Heart left ventricle (tissue), 16 donors: ENCODE measurements at places on chromosomes 1 and 21. TPM values are rescaled to one million over a fixed set of nuclear protein-coding genes. Genes with fewer than 3 reads are reported as not detected.

The PDPN gene
- total RNA-seq, result 41.8 TPM

The AMY2B gene
- total RNA-seq, result 18.5 TPM

The KRTAP19-1 gene
- total RNA-seq, result not detected

The HOOK1 gene
- total RNA-seq, result 4.7 TPM

The NBPF1 gene
- 16.2 TPM for total RNA-seq

The DNAJC6 gene
- total RNA-seq, result 13.6 TPM

The SPRR2F gene
- 5.5 TPM for total RNA-seq

The LRRC52 gene
- not detected for total RNA-seq

- no peak for DNase-seq
Measured at GRCh38 chr1:118223426-118223825, 38.4 kb upstream of the SPAG17 start.

DNA sequence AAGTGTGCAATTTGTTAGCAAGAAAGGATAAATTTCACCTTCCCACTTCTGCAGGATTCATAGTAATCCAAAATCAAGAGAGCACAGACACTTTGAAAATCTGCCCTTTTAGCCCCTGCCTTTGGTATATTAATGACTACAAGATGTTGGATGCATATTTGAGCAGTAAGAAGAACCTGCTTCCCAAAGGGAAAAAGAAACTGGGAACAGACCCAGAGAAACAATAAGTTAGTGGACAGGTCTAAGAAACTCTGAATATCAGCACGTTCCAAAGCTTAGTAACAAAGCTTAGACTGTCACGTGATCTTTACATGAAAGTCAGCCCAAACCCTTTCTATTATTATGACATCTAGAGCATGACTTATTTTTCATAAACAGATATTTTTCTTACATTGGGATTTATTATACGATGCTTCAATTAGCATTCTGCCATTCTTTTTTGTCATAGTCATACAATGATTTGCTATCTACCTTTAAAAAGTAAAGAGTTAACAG is 390.9 kb upstream of the ADGRL2 start:
- no peak for DNase-seq

DNA sequence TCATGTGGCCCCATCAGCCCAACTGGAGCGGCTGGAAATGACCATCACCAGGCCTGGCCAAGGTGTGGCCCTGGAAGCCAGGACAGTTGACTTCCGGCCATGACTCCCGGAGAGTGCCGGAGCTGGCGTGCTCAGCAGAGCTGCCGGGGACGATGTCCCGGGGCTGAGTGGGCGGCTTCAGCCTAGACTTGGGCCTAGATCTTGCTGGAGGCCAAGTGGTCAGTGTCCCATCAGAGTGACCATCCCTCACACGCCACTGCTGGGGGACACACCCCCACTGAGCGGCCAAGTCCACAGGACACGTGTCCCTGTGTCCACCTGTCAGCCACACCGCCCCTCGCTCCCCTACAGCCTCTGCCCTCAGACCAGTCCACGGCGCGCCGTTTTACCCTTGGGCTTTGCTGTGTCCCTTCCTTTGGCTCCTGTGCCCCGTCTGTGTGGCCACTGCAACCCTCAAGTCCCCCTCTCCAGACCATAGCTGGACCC is 4.0 kb downstream of the FAAP20 start:
- DNase-seq, result no peak

GRCh38 chr21:25578056-25578961 is 29.0 kb downstream of the MRPL39 start:
- no peak for DNase-seq

- DNase-seq, result no peak
Measured at GRCh38 chr1:185487026-185487425, 170.0 kb upstream of the IVNS1ABP start.

GRCh38 chr1:31786366-31787060 is 22.4 kb upstream of the ADGRB2 start:
- DNase-seq, result no peak

DNA sequence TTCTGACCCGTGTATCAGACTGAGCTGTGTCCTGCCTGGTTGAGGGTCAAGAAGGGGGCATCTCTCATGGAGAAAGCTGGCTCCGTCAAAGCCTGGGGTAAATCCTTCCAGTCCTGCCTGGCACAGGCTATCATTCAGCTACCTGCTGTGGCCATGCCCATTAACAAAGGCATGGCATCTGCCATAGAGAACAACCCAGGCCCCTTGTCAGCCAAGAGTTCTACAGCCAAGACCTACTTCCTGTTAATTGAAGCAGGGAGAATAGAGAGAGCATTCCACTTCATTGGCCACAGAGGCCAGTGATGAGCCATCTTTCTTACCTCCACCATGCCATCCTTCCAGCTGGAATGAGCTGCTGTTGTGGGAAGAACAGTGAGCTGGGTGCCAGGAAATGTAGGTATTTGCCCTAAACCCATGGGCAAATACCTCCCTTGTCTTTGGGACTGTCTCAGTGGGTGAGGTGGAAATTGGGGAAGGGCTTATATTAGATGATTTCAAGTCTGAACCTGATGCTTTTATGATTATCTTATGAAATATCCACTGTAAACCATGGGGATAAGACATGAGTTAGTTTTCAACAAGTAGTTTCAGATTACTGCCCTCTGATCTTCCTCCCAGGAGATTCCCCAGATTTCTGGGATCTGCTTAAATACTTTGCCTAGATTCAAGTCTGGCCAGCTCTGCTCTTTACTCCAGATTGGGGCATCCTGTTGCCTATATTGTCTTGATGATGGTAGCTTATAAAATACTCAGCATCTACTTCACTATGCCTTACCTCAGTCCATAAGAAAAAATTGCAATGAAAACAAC is 11.2 kb upstream of the KCNQ4 start:
- DNase-seq, result no peak

GRCh38 chr1:216688127-216688657 is 35.0 kb downstream of the ESRRG start:
- no peak for DNase-seq

DNA sequence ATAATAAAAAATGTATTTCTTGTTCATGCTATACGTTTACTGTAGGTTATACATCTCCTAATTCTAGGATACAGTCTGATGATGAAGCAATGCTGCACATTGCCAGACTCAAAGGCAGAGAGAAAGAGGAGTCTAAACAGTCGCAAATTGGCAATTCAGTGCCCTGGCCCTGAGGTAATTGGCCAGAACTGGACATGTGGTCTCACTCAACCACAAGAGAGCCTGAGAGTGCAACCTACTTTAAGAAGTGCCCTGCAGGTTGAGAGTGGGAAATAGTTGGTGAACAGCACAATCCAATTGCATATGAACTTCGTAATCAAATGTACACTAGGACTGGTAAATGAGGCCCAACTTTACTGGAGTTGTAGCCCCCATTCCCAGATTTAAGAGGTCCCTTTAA is 5.0 kb upstream of the SLC35A3 start:
- no peak for DNase-seq

DNA sequence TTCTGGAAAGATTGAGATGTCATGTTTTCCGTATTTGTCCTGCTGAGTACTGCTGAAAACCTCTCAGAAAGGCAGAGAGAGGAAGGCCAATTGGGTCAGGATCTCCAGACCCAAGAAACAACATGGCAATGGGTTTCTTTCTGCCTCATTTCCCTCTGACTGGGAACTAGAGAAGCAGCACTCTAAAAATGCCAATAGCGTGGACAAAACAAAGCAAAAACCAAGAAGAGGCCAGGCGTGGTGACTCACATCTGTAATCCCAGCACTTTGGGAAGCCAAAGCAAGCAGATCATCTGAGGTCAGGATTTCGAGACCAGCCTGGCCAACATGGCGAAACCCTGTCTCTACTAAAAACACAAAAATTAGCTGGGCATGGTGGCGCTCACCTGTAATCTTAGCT is 18.3 kb downstream of the TNFRSF9 start:
- DNase-seq, result no peak

GRCh38 chr21:42733037-42733627 is 79.7 kb downstream of the PDE9A start:
- no peak for DNase-seq

DNA sequence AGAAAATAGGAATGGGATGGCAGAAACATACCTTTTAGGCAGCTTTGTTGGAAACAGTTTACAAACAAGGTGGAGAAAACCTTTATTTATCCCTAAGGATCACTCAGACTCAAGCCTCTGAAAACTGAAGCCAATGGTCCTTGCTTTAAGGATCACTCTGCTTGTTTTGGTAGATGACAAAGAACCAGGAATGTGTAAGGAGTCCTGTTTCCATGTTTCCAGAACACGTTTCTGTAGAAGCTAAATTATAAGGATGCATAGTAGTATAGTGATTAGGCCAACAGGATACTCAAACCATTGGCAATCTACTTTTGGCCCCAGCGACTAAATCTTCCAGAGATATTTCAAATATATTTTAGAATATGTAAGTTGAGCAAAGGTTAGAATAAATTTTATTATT is 149.1 kb upstream of the HP1BP3 start:
- DNase-seq, result no peak

DNA sequence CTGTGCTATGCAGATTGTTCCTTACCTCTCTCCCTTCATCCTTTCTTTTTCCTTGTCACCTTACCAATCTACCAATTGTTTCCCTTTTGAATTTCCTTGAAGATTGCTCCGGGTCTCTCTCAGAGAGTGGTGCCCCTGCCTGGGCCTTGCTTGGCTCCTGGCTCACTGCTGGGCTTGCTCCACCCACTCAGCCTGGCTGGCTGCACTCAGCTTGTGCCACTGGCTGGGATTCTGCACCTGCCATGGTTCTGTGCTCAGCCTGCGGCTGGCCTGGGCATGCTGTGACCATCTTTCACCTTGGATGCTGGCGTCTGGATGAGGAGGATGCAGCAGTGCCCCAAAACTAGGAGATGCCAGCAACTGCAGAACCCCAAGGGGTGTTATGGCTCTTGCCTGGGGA is 463.9 kb upstream of the CXADR start:
- DNase-seq, result no peak

- DNase-seq, result no peak
Measured at GRCh38 chr21:27817074-27817473, 850.2 kb upstream of the ADAMTS5 start.

DNA sequence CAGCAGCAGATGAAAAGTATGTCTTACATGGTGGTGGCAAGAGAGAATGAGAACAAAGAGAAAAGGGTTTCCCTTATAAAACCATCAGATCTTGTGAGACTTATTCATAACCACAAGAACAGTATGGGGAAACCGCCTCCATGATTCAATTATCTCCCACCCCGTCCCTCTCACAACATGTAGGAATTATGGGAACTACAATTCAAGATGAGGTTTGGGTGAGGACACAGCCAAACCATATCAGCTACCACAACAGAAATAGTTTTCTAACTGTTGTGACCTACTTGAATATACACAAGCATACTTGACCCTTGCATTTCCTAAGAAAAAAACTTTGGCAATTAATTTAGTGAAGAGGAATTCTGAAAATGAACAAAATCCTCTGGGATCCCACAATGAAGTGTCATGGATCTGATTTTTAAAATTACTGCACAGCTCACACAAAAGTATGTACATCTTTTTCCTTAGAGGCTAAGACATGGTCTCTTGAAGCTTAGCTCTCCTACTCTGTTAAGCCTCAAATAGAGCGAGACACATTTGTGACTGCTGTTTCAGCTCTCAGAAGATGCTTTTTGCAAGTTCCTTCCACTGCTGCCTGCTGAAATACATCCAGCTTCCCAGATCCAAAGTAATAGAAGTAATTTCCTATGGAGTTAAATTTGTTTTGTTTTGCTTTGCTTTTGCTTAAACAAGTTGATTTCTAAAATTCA is 265.8 kb downstream of the DPYD start:
- no peak for DNase-seq

GRCh38 chr1:45772971-45773370 is 22.5 kb upstream of the IPP start:
- no peak for DNase-seq

DNA sequence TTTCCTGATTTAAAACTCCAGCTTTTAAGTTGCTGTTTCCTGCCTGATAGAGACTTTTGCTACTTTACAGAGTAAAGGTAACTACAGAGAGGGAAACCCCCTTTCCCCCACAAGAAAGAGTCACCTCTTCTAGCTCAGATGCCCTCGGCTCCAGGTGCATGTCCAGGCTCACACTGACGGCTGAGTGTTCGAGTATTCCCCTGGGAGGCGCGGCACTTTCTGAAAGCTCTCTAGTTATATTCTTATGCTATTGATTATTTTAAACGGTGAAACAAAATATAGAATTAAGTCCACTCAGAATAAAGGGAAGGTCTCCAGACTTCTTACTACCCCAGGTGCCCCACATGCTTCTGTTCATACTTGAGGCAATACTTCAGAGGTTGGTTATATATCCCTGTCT is 160.3 kb upstream of the FMN2 start:
- no peak for DNase-seq

DNA sequence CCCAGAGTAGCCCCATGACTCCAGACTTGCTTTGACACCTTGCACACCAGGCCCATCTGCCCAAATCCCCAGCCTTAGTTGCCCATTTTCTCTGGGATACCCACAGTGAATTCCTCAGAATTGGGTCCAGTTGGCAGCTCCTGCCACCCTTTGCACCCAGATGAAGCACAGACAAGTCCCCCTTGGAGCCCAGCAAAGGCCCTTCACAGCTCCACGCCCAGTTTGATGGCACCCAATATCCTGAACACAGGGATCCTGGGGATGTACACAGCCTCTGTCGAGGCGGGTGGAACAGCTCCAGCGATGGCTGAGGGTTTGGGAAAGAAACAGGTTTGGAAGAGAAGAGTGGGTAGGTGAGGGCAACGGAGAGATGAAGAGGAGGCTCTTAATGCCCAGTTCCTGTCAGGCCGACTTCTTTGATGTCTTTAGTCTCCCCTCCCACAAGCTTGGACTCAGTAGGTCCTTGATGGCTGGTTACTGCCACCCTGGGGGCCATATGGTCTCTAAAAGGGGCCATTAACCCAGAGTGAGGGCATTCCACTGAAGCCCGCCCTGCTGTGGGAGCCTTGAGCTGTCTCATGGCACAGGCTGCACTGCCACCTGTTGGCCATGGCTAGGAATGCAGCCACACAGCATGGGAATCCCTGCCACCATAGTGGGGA is 21.7 kb downstream of the TMEM53 start:
- DNase-seq, result peak; percentile 79

DNA sequence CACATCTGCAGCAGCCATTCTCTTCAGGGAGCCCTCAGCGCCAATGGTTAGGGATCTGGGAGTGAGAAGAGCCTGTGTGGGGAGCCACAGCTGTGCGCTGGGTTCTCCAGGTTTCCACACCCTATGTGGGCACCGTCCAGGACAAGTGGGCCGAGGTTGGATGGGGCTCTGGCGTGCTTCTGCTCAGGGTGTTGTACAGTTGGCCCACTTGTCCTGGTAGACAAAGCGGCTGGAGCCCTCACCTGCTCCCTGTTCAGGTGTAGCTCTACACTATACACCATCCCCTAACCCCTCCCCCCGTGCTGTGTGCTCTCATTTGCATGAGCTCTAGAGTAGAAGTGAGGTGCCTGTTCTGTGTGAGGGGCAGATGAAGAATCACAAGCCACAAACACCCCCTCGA is 12.2 kb downstream of the SH3BP5L start:
- DNase-seq, result no peak

GRCh38 chr1:109906160-109906838 is 4.3 kb upstream of the CSF1 start:
- DNase-seq, result no peak

DNA sequence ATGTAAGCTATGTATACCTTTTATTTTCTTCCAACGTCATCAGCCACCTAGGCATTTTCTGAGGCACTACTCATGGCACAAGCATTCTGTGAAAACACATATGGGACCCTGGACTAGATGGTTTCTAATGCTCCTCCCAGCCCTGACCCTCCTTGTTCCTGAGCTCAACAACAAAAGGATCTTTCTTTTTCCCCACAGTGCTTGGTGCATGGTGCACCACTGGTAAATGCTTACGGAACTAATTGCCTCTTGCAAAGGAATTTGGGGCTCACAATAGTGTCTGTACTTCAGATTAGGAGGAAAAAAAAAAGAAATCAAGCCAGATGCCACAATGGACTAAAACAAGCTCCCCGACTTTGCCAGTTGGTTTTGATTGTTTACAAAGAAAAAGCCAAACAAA is 390.5 kb downstream of the PLPP3 start:
- no peak for DNase-seq
